ENCODE measurements at places on chromosomes 16 and 17. TPM values are rescaled to one million over a fixed set of nuclear protein-coding genes. Genes with fewer than 3 reads are reported as not detected.

DNA sequence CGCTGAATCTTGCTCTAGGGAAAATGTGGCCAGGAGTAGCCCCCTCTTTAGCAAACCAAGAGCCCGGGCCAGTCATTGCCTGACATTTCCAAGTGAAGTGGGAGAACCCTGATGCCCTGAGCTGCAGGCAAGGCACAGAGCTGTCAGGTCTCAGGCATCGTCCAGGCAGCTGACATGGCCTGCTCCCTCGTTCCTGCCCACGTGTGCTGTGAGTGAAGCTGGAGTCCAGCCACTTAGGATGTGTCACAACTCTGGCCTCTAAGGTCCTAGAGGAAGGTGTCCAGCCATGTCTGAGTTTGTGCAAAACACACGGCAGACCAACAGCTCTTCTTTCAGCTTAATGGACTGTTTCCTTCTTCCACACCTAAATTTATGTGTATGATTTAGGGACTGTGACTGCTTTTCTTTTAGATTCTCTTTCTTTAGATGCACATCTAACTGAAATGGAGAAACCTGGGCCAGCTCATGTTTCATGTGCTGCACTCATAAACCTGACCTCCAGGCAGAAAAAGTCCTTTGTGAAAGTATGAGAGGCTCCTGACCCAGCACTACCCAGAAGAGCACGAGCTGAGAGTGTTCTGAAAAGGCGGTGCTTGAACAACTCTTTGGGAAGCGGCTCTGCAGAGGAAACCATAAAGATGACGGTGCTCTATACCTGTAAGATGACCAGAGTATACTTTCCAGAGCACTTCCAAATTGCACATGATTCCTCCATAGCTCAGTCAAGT, 14.8 kb upstream of the LIMD2 start:
- DNase-seq, result no peak
- no peak overlapping the region for H3K27ac ChIP-seq
- no peak overlapping the region for H3K4me3 ChIP-seq
- H3K36me3 ChIP-seq, result peaks cover 27% of the 10 kb centered on the region
- peaks cover 10% of the 10 kb centered on the region for H3K4me1 ChIP-seq

GRCh38 chr16:54934481-54935265, 4.0 kb downstream of the IRX5 start:
- H3K27ac ChIP-seq, result no peak overlapping the region
- H3K27me3 ChIP-seq, result peaks cover 71% of the 10 kb centered on the region
- no peaks in the 10 kb centered on the region for H3K36me3 ChIP-seq
- H3K4me3 ChIP-seq, result no peak overlapping the region

DNA sequence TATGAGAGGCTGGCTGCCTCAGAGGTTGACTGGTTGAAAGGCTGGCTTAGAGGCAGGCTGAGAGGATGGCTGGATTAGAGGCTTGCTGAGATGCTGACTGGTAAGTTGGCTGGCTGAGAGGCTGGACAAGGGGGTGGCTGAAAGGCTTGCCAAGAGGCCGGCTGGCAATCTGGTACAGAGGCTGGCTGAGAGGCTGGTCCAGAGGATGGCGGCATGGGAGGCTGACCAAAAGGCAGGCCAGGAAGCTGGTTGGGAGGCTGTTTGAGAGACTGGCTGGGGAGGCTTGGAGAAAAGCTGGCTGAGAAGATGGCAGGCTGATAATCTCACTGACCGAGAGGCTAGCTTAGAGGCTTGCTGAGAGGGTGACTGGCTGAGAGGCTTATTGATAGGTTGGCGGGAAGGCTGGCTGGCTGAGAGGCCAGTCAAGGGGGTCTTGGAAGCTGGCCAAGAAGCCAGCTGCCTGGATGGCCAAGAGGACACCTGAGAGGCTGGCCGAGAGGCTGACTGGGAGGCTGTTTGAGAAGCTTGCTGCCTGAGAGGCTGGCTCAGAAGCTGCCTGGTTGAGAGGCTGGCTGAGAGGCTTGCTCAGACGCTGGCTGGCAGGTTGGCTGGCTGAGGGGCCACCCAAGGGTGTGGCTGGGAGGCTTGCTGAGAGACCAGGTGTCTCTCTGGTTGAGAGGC, 34.2 kb upstream of the ACSM2B start:
- no peak for DNase-seq
- H3K4me3 ChIP-seq, result no peak overlapping the region
- H3K27me3 ChIP-seq, result no peaks in the 10 kb centered on the region
- no peaks in the 10 kb centered on the region for H3K36me3 ChIP-seq
- H3K27ac ChIP-seq, result no peak overlapping the region

GRCh38 chr16:6725634-6726331, 606.9 kb upstream of the RBFOX1 start:
- H3K4me1 ChIP-seq, result no peaks in the 10 kb centered on the region
- DNase-seq, result no peak
- H3K27ac ChIP-seq, result no peak overlapping the region
- H3K27me3 ChIP-seq, result no peaks in the 10 kb centered on the region
- H3K36me3 ChIP-seq, result no peaks in the 10 kb centered on the region

DNA sequence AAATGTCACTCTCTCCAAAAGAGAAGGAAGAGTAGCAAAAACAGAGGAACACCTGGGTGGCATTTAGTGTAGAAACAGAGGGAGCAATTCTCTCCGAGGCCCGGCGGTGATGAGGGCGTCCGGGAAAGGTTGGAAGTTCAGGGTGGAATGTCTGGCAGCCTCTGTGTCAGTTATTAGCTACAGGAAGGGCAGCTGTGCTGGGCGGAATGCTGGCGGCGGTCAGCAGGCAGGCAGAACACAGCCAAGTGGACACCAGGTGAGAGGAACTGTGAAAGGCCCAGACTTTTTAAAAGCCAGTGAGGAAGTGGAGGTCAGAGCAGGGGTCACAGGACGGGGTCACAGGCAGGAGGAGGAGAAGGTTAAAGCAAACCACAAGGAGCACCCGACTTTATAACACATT, 238.1 kb downstream of the NTN1 start:
- no peaks in the 10 kb centered on the region for H3K4me1 ChIP-seq
- DNase-seq, result no peak
- H3K27me3 ChIP-seq, result no peaks in the 10 kb centered on the region
- no peak overlapping the region for H3K27ac ChIP-seq
- no peaks in the 10 kb centered on the region for H3K36me3 ChIP-seq

CDH5 gene
- not detected for total RNA-seq

FBXW10 gene
- total RNA-seq, result not detected

LRRC37A gene
- total RNA-seq, result 1.9 TPM

DNA sequence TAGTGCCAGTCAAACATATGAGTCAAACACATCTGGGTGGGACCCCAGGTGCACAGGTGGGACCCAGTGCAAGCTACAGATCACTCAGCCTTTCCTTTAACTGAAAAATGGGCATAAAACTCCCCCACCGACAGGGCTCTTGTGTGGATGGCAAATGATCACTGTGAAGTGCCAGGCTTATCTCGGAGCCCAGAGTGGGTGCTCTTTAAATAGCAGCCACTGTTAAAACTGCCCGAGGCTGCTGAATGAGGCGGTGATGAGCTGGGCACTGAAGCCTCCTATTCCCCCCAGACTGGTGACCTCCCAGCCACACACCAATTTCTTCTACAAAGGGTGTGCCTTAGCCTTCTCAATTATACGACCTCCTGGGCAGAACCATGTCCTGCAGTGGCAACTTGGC, 433.8 kb downstream of the SLC39A11 start:
- H3K27ac ChIP-seq, result no peak overlapping the region
- no peaks in the 10 kb centered on the region for H3K27me3 ChIP-seq
- H3K36me3 ChIP-seq, result no peaks in the 10 kb centered on the region
- DNase-seq, result no peak

GRCh38 chr16:896261-897199, 74.3 kb downstream of the LMF1 start:
- no peak overlapping the region for H3K4me3 ChIP-seq
- H3K36me3 ChIP-seq, result peaks cover 5% of the 10 kb centered on the region
- H3K4me1 ChIP-seq, result no peaks in the 10 kb centered on the region
- DNase-seq, result no peak

DPEP2 gene
- total RNA-seq, result 61.8 TPM

- no peaks in the 10 kb centered on the region for H3K27me3 ChIP-seq
- H3K36me3 ChIP-seq, result no peaks in the 10 kb centered on the region
- H3K27ac ChIP-seq, result no peak overlapping the region
- no peak overlapping the region for H3K4me3 ChIP-seq
Measured at GRCh38 chr17:55911186-55911585, 160.3 kb downstream of the PCTP start.

- no peak overlapping the region for H3K27ac ChIP-seq
- H3K36me3 ChIP-seq, result no peaks in the 10 kb centered on the region
- no peak for DNase-seq
- H3K4me3 ChIP-seq, result no peak overlapping the region
- H3K27me3 ChIP-seq, result no peaks in the 10 kb centered on the region
Measured at GRCh38 chr17:11932337-11932898, 64.9 kb downstream of the ZNF18 start.

CDIPT gene
- total RNA-seq, result 53.0 TPM

- no peak overlapping the region for H3K27ac ChIP-seq
- H3K4me1 ChIP-seq, result peaks cover 3% of the 10 kb centered on the region
- peaks cover 5% of the 10 kb centered on the region for H3K36me3 ChIP-seq
- no peaks in the 10 kb centered on the region for H3K27me3 ChIP-seq
Measured at GRCh38 chr17:76414334-76415295, 30.2 kb downstream of the SPHK1 start.

GRCh38 chr17:73801455-73802100, 157.3 kb upstream of the SDK2 start:
- H3K27ac ChIP-seq, result no peak overlapping the region
- no peaks in the 10 kb centered on the region for H3K27me3 ChIP-seq
- DNase-seq, result no peak
- H3K4me3 ChIP-seq, result no peak overlapping the region
- H3K36me3 ChIP-seq, result no peaks in the 10 kb centered on the region

DNA sequence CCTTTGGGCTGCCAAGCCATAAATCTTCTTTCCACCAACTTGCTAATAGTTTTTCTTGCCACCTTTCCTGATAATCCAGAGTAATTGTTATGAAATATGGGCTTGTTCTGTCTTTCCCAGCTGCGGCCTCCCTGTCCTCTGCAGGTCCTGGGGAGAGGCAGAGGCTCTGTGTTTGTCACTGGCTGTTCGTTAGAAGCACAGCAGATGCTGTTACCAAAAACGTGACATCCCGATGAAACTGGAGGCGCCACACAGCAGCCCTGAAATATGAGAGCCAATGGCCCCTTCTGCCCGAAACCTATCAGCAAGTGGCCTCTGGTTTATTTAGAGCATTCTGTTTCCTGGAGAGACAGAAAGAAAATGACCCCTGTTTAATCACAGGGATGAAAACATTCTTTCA, 115.1 kb upstream of the ANKFN1 start:
- H3K27ac ChIP-seq, result no peak overlapping the region
- DNase-seq, result no peak
- H3K4me1 ChIP-seq, result no peaks in the 10 kb centered on the region
- H3K36me3 ChIP-seq, result no peaks in the 10 kb centered on the region

DNA sequence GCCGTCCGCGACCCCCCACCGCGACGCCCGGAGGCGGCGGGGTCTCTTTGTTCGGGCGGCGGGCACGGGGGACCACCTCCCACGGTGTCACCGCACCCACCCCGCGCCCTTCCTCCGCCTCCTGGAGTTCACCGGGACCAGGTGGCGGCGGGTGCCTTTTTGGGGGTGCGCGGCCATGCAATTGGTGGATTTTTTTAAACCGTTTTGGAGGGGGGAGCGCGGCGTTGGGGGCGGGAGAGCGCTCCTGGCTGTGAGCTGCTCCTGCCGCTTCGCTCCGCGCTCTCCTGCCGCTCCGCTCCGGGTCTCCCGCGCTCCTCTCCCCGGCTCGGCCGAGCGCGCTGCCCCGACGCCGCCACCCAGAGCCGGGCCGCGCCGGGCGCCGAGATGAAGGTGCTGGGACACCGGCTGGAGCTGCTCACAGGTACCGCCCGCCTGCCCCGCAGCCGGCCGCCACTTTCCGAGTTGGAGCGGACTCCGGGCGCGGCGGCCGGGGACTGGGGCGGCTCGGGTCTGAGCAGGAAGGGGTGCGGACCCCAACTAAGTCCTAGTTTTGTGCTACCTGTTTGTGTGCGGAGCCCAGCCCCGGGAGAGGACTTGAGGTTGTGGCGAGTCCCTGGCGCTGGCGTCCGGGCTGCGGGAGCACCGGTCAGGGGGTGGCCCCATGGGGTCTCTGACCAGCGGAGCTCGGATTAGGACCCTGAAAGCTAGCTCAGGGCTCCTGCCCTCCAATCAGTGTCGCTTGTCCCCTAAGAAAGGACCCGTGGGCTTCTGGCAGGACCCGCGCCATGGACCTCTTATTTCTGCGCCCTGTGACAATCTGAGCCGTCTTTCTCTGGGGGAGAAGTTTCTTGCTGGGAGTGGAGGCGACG, 35.7 kb upstream of the NDRG4 start:
- peaks cover 24% of the 10 kb centered on the region for H3K27me3 ChIP-seq
- H3K27ac ChIP-seq, result no peak overlapping the region
- peak overlapping the region; percentile 9 for H3K4me3 ChIP-seq
- no peaks in the 10 kb centered on the region for H3K36me3 ChIP-seq
- H3K4me1 ChIP-seq, result peaks cover 18% of the 10 kb centered on the region

OR2C1 gene
- total RNA-seq, result not detected

MKS1 gene
- total RNA-seq, result 8.5 TPM

SHISA9 gene
- not detected for total RNA-seq

- no peak for DNase-seq
- no peak overlapping the region for H3K27ac ChIP-seq
Measured at GRCh38 chr16:70582280-70582978, 58.8 kb downstream of the SF3B3 start.

DNA sequence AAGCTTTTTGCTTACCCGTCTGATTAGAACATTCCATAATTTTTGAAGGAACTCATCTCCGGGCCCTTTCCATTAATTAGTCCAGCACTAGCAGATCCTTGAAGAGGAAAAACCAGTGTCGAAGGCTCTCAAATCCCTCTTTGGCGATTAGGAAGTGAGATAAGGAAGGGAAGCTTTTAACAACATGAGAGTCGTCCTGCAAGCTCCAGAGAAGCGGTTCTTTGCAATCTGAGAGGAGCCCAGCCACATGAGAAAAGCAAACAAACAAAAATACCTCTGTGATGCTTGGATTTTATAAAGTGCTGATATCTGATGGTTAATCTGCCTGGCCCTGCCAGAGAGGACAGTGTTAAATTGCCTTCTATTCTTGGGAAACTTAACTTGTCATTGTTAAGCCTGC, 339.8 kb upstream of the SALL1 start:
- no peak overlapping the region for H3K4me3 ChIP-seq
- no peak overlapping the region for H3K27ac ChIP-seq
- H3K4me1 ChIP-seq, result no peaks in the 10 kb centered on the region
- DNase-seq, result no peak
- H3K36me3 ChIP-seq, result no peaks in the 10 kb centered on the region
- no peaks in the 10 kb centered on the region for H3K27me3 ChIP-seq

DNA sequence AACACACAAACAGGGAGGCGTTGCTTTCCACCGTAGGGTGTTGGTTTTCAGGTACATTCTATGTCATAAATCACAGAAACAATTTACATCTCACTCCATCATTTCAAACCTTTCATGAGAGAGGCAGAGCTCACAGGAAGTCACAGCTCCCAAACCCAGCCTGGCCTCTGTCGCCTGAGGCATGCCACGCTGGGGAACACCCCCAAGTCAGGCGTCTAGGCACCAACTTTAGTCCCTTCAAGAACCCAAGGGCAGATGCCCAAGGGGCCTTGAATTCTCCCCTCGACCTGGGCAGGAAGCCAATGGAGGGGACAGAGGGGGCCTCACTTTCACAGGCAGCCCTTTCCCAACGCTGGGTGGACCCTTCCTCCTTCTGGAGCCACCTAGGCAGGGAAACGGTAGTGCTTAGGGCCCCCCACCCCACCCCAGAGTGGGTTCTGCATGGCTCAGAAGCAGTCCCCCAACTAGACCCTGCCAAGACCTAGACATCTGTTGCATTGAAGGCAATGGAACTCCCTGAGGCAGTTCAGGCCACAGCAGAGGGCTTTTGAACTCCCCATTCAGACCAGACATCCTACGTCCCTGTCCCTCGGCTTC, 10.6 kb downstream of the TBX4 start:
- H3K27ac ChIP-seq, result no peak overlapping the region
- DNase-seq, result no peak
- H3K36me3 ChIP-seq, result no peaks in the 10 kb centered on the region
- no peak overlapping the region for H3K4me3 ChIP-seq
- H3K4me1 ChIP-seq, result no peaks in the 10 kb centered on the region

Data from natural killer cell (primary cell).